ENCODE measurements at places on chromosomes 12 and 14.
A peak's percentile ranks its signal among the peaks of the same experiment; 100 is the strongest.

- DNase-seq = no peak
Measured at GRCh38 chr12:81541121-81541520, 218.0 kb downstream of the PPFIA2 start.

DNA sequence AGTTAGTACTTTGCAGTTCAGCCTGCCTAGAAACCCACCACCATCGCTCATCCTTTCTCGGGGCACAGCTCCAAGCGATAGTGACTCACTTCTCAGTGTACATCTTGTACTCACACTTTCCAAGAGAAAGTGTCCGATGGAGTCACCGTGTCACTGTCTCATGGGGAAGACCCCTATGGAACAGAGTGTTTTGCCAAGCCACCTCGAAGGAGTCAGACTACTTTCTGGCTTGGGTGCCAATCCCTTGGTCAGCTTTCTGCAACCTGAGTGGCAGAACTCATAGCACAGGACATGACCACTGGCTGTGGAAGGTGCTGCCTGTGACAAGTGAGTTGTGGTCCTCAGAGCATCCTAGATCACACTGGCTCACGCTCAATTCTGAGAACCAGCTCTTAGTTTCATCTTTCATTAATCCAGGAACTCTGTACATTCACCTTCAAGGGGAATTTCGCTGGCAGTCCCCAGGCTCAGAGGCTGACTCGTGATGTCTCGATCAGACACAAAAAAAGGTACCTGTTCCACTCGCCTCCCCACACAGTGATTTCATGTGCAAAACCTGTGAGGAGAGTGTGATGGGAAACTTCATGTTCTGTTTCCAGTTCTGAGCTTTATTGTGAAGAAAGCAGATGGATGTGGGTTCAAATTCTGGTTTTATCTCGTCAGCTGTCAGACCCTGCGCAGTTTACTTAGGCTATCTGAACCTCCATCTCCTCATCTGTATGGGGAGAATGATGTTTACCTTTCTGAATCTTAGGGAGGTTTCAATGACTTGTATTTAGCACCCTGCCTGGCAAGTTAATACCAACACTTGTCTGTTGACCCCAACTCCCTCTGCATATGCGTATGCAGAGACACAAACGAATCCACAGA is 127.3 kb upstream of the CCND2 start:
- peak; percentile 81 for DNase-seq

GRCh38 chr12:41462312-41462711 is 274.2 kb downstream of the PDZRN4 start:
- no peak for DNase-seq

DNA sequence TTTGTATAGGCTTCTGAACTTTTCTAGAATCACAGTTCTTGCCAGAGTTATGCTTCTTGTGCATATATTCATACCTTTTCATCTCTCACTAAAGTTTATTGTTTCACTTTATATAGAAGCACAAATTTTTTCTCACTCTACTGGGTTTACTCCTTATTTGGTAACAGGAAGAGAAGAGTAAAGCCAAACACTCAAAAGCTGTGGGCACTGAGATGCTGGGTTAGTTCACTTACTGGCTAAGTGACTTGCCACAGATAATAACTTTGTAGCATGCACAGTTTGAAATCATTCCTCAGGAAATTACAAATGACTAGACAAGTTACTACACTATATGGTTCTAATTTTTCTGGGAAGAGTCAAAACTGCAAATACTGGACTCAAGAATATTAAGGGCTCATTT is 7.8 kb downstream of the HIGD1C start:
- DNase-seq = no peak

GRCh38 chr14:23160924-23161522 is 22.4 kb downstream of the SLC7A8 start:
- no peak for DNase-seq

- DNase-seq = no peak
Measured at GRCh38 chr12:110565894-110566871, 16.9 kb downstream of the PPTC7 start.

DNA sequence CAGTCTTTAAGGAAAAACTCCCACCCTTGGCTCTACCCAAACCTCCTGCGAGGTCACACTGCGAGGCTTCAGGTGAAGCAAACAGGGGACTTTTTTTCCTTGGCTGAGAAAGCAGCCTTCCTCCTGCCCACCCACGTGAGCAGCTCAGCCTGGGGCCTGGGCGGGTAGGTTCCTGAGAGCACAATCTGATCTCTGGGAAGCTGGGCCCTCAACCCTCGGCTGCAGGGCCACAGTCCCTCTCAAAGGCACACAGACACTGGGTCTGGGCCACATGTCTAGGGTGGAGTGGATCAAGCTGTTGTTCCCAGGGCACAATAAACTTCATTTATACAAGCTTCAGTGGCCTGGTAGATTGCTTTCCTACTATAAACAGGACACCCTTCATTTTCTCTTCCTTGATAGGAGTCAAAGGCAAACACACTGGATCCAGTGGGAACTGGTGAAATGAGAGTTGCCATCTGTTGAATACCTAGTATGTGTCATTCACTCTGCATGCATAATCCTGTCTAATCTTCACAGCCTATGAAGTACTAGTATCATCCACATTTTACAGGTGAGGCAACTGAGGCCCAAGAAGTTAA is 41.3 kb upstream of the PNMA1 start:
- DNase-seq = no peak

DNA sequence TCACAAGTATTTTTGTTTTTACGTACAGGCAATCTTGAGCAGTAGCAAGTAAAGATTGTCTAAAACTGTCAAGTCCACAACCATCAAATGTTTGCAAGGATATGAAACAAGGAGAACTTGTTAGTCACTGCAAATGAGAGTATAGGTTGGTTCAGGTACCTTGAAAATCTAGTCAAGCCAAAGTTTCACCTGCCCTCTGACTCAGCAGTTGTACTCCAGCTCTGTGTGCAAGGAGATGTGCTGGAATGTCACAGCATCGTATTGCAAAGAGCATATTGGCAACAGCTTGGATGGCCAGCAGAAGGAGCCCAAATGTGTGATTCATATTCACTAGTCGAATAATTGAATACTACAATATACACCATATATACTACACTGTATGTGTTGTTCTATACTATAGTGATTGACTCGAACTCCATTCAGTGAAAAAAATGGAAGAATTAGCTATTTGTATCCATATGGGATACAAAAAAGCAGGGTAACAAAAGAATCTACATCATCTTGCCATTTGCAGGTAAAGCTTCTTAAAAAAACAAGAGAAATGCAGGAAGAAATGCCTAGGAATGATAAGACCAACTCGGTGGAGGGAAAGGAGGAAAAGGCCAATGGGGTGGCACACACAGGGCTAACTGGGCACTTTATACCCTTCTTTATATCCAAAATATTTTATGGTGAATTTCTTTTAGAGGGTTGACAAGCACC is 44.0 kb downstream of the EID3 start:
- no peak for DNase-seq

DNA sequence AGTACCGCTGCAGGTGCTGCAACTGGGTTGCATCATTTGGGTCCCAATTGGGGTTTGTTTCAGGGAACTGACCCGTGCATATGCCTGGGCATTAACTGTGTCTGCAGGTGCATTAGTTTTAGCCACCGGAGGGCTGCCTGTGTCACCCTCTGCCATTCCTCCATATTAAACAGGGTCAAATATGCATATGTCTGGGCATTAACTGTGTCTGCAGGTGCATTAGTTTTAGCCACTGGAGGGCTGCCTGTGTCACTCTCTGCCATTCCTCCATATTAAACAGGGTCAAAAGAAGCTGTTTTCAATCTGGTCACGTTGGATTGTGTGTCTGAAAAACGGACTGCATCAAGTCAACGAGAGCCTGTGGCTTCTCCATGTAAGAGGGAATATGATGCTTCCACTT is 1317.0 kb downstream of the TMEM121 start:
- no peak for DNase-seq

DNA sequence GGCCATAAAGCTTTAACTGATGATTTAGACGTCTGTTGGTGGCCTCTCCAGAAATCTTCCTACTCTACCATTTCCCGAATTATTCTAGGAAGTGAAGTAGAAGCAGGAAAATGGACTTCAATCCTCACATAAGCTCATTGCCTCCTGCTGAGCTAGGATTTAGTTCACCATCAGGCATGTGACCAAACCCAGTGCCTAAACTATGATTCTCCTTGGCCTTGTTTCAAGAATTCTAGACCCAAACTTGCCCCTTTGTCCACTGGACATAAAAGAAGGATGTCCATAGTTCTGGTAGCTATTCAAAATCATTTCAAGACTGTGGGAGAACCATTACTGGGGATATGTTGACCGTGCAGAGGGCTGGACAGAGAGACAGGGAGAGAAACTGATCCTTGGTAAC is 105.8 kb downstream of the C12orf50 start:
- DNase-seq = no peak

DNA sequence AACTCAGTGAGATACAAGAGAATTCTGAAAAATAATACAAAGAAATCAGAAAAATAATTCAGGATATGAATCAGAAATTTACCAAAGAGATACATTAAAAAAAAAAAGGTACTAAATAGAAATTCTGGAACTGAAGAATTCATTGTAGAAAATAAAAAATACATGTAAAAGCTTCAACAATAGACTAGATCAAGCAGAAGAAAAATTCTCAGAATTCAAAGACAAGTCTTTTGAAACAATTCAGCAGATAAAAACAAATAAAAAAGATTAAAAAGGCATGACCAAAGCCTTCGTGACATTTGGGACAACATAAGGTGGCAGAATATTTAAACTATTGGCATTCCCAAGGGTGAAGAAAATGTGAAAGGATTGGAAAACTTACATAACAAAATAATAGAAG is 133.1 kb upstream of the CNOT2 start:
- DNase-seq = no peak

GRCh38 chr12:50104417-50105366 is 884 bp downstream of the GPD1 start:
- no peak for DNase-seq

DNA sequence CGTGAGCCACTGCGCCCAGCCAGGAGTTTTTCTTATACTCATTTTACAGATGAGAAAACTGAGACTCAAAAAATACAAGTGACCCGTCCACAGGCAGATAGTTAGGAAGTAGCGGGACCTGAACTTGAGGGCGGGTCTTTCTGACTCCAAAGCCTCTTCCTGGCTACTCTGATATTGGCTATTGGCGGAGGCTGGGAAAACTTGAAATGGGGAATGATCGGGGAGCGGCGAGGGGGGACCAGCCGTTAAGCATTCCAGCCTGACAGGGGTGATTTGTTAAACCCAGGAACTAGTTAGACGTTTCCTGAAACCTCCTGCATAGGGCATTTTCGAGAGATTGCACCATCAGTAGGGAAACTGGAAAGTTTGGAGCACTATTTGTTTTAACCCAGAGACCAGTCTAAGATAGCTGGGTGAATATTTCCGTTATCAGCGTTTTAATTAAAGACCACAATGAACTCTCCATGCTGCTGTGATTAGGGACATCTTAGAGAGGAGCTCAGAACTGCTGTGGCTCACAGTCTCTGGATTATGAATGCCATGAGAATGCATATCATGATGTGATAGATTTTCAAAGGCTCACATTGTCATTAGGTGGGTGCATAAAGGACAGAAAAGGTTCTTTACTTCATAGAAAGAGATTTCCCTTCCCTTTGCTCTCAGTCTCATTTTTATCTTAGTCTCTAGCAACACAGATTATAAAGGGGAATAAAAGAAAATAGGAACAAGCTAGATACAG is 2.5 kb downstream of the NR1H4 start:
- no peak for DNase-seq

GRCh38 chr12:128657378-128657777 is 166.4 kb downstream of the SLC15A4 start:
- no peak for DNase-seq

GRCh38 chr12:117051380-117051779 is 47.8 kb downstream of the TESC start:
- DNase-seq = no peak

DNA sequence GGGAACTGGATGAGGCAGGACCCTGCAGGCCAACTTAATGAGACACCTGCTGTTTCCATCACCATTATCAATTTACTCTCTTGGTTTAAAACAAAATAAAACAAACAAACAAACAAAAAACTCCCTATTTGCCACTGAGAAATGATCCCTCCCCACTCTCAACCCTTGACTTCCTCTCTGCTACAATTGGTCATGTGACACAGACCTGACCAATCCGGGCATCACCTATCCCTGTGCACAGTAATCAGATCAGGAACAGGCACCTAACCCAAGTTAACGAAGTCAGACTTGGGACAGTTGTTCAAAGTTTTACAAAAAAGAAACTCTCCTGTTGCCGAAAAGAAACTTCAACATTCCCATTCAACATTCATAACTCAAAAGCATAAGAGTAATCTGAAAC is 58.4 kb downstream of the NELL2 start:
- DNase-seq = no peak

DNA sequence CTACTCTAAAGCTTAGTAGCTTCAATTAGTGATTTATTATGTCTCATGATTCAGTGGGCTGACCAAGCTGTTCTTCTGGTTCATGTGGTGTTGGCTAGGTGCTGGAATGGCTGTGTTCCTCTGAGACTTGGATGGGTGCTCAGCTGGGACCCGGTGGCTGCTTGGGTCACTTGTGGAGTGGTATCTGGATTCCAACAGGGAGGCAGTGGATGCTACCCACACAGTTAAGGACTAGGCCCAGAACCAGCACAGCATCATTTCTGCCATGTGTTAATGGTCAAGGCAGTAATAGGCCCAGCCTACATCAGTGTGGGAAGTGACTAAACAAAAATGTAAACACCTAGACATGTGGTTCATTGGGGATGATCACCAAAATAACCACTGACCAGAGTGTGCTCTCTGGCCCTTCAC is 72.2 kb downstream of the FGD4 start:
- no peak for DNase-seq

- peak; percentile 49 for DNase-seq
Measured at GRCh38 chr12:131511391-131511802, 199.5 kb upstream of the SFSWAP start.

GRCh38 chr12:115859231-115859630 is 418.3 kb downstream of the MED13L start:
- DNase-seq = no peak

GRCh38 chr12:66600903-66601302 is 78.0 kb downstream of the GRIP1 start:
- no peak for DNase-seq

DNA sequence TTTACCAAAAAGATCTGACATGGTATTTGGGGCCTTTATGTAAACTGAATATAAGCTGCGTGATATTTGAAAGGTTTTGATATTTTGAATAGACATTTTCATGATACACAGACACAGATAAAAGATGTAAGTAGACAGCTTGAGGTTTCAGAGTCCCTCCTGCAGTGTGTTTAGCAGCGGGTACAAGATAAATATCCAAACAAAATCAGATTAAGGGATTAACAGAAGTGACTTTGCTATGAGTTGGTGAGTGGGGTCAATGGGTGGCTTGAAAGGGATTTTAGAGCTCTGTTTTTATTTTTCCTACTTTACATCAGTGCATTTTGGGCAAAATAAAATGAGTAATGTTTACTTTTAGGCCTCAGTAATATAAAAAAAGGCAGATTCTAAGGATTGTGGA is 84.1 kb downstream of the IGF1 start:
- DNase-seq = no peak

GRCh38 chr14:46048127-46048526 is 603.5 kb downstream of the RPL10L start:
- no peak for DNase-seq

GRCh38 chr14:49497725-49498348 is 88.3 kb downstream of the RPS29 start:
- no peak for DNase-seq

GRCh38 chr12:42281844-42282243 is 43.8 kb upstream of the YAF2 start:
- no peak for DNase-seq

GRCh38 chr12:105228966-105229365 is 7.0 kb downstream of the APPL2 start:
- DNase-seq = no peak

- no peak for DNase-seq
Measured at GRCh38 chr12:50803230-50803875, 39.4 kb upstream of the TMPRSS12 start.
